ENCODE measurements at places on chromosomes 1 and 21.

DNA sequence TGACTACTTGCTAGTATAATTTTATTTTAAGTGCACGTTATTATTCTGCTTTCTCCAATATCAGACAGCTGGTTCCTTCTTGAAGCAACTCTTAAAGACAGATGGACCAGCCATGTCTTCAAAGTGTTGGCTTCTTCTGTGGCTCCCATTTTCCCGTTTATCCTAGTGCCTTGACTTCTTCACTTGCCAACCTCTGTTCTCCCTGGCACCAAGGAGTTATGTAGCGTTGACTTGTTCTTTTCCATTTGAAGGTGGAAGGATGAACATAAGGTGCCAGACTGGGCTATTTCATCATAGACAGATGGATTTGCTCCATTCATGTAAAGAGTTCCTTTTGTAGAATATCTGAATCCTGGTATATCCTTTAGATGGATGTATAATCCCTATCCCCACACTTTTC lies 260.6 kb downstream of the DISC1 start:
- no peaks in the 10 kb centered on the region for H3K4me1 ChIP-seq
- H3K27me3 ChIP-seq: no peaks in the 10 kb centered on the region
- DNase-seq: no peak
- no peak overlapping the region for H3K27ac ChIP-seq
- H3K36me3 ChIP-seq: no peaks in the 10 kb centered on the region
- H3K4me3 ChIP-seq: no peak overlapping the region

- no peaks in the 10 kb centered on the region for H3K27me3 ChIP-seq
- H3K4me3 ChIP-seq: no peak overlapping the region
- peak overlapping the region; percentile 4 for H3K27ac ChIP-seq
- H3K36me3 ChIP-seq: peaks cover 54% of the 10 kb centered on the region
Measured at GRCh38 chr1:8497210-8497819, 179.4 kb downstream of the SLC45A1 start.

- no peaks in the 10 kb centered on the region for H3K27me3 ChIP-seq
- H3K4me3 ChIP-seq: no peak overlapping the region
- no peaks in the 10 kb centered on the region for H3K36me3 ChIP-seq
- H3K4me1 ChIP-seq: no peaks in the 10 kb centered on the region
- H3K27ac ChIP-seq: no peak overlapping the region
Measured at GRCh38 chr1:44377925-44378784, 23.1 kb upstream of the ERI3 start.

DNA sequence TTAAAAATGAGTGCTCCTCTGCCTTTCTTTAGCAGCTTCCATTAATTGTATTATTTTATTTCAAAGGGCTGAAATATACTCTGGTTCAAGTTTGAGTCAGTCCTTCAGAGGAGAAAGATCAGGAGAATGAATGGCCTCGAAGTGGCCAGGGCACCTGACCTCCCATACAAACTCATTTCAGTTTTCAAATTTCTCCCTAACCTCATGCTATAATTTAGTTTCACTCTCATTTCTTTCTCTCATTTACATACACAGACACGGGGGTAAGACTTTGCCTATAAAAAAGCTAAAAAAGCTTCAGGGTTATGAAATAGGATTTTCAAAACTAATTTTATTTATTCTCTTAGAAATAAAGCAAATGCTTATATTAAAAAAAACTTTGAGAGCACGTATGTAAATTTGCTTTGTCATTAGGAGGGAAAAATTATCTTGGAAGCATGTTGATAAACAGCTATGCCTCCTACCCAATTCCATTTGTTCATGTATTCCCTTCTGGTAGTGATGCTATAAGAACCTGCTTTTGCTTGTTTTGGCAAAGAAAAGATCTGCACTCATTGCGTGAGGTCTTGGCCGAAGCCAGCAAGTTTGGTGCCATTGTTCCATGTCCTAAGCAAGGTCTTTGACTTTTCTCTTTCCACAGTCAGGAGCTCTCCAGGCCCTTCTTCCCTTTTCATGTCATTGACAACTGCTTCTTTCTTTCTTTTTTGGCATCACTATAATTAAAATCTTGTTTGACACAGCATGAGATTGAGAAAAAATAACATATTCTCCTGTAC lies 80.4 kb upstream of the LRRC53 start:
- no peak for DNase-seq
- H3K27me3 ChIP-seq: no peaks in the 10 kb centered on the region
- H3K27ac ChIP-seq: no peak overlapping the region
- H3K4me3 ChIP-seq: no peak overlapping the region

GRCh38 chr1:50570066-50570468 lies 146.8 kb upstream of the DMRTA2 start:
- H3K36me3 ChIP-seq: peaks cover 22% of the 10 kb centered on the region
- H3K27ac ChIP-seq: no peak overlapping the region
- H3K27me3 ChIP-seq: no peaks in the 10 kb centered on the region
- H3K4me3 ChIP-seq: no peak overlapping the region

DNA sequence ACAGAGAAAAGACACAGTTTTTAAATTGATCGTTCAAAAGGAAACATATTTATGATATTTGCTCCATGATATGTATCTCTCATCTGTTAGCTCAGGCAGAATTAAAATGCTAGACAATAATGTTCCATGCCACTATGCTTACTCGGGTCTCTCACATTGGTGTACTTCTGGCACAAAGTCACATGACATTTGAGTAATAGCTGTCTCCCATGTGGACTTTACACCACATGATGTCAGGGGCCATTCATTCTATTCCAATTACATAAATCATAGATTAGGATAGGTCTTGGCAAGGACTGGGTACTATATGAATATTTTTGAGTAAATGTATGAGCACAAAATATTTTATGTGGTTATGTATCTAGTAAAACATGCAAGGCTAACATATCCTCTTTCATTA lies 648.4 kb downstream of the PLA2G4A start:
- no peaks in the 10 kb centered on the region for H3K27me3 ChIP-seq
- no peak overlapping the region for H3K4me3 ChIP-seq
- peaks cover 1% of the 10 kb centered on the region for H3K4me1 ChIP-seq
- no peak overlapping the region for H3K27ac ChIP-seq

DNA sequence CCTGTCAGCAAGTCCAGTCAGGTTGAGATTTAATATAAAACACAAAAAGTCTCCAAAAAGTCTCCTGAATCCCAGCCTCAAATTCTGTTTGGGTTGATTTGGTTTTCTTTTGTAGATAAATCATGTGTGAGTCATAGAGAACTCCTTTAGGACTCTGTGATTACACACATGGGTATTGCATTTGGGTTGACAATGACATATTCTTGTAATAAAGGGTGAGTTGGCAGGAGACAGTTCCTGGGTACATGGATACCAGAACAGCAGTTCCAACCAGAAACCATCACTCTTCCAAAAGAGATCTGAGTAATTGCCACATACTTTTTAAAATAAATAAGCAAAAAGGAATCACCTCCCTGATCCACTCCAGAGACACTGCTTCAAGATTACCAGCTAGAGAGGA lies 8.9 kb downstream of the CR2 start:
- H3K27me3 ChIP-seq: peaks cover 55% of the 10 kb centered on the region
- no peaks in the 10 kb centered on the region for H3K4me1 ChIP-seq
- no peaks in the 10 kb centered on the region for H3K36me3 ChIP-seq
- H3K27ac ChIP-seq: no peak overlapping the region

DNA sequence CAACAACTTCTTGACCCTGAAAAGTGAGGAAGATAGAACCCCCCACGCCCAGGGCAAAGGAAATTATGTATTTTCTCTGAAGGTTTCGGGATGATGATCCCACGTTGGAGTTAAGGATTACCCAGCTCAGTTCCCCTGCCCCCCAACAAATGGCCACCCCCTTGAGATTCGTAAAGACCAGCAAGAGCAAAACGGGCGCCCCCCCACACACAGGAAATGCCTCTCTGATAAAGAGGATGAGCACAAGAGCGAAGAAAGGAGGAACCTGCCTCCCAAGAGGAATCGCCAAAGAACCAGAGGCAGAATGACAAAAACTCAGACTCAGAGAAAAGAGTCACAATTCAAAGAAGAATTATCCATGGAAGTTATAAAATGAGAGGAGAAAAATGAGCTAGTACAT lies 576.9 kb downstream of the MATN1 start:
- H3K36me3 ChIP-seq: no peaks in the 10 kb centered on the region
- DNase-seq: no peak
- peaks cover 44% of the 10 kb centered on the region for H3K27me3 ChIP-seq
- H3K27ac ChIP-seq: no peak overlapping the region
- H3K4me1 ChIP-seq: no peaks in the 10 kb centered on the region
- no peak overlapping the region for H3K4me3 ChIP-seq

DNA sequence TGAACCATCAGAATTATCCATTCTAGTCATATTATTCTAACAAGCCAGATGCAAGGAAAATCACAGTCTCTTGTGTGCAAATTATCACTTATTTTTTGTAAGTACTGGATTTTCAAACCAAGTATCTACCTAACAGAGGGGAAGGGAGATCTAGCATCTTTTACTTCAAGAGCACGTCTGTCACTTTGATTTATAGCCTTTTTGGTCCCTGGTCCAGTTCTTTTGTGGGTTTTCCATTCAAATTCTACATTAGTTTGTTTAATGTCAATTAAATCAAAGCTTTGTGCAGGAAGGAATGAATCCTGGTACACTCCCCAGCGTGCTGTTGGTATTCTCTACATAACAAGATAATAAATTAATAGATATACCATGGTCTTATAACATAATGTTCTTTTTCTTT lies 43.6 kb downstream of the ERG start:
- H3K27ac ChIP-seq: no peak overlapping the region
- H3K4me1 ChIP-seq: peaks cover 12% of the 10 kb centered on the region
- no peak for DNase-seq

- H3K27ac ChIP-seq: no peak overlapping the region
- peaks cover 17% of the 10 kb centered on the region for H3K27me3 ChIP-seq
- no peak for DNase-seq
- peaks cover 5% of the 10 kb centered on the region for H3K36me3 ChIP-seq
Measured at GRCh38 chr1:207999972-208000371, 89.0 kb upstream of the CD34 start.

GRCh38 chr1:21157054-21157453 lies 19.6 kb downstream of the EIF4G3 start:
- peaks cover 15% of the 10 kb centered on the region for H3K4me1 ChIP-seq
- H3K36me3 ChIP-seq: peaks cover 52% of the 10 kb centered on the region
- H3K4me3 ChIP-seq: no peak overlapping the region
- no peaks in the 10 kb centered on the region for H3K27me3 ChIP-seq
- DNase-seq: no peak

DNA sequence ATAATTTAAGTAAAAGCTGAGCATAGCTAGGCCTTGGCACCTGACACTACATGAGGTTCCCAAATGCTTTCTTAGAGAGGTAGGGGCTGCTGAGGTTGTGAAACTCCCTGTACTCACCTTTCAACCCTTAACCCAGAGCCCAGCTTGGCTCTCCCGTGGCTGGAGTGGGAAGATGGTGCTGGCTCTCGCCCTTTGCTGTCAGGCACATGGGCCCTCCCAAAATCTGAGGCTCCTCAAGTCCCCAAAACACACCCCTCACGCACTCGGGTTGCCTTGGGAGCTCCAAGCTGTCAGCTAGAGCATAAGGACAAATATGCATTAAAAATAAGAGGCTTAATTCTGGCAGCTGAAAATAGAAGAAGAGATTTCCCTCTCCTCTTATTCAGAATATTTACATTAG lies 46.7 kb upstream of the PLPPR4 start:
- no peak overlapping the region for H3K4me3 ChIP-seq
- DNase-seq: no peak
- no peak overlapping the region for H3K27ac ChIP-seq
- no peaks in the 10 kb centered on the region for H3K4me1 ChIP-seq
- H3K36me3 ChIP-seq: no peaks in the 10 kb centered on the region
- H3K27me3 ChIP-seq: no peaks in the 10 kb centered on the region

GRCh38 chr1:78911956-78912880 lies 94.3 kb downstream of the ADGRL4 start:
- H3K27me3 ChIP-seq: no peaks in the 10 kb centered on the region
- no peaks in the 10 kb centered on the region for H3K36me3 ChIP-seq
- peaks cover 9% of the 10 kb centered on the region for H3K4me1 ChIP-seq
- no peak overlapping the region for H3K4me3 ChIP-seq
- peak; percentile 73 for DNase-seq

- no peaks in the 10 kb centered on the region for H3K36me3 ChIP-seq
- no peak overlapping the region for H3K4me3 ChIP-seq
- H3K27me3 ChIP-seq: no peaks in the 10 kb centered on the region
- no peak overlapping the region for H3K27ac ChIP-seq
- H3K4me1 ChIP-seq: no peaks in the 10 kb centered on the region
Measured at GRCh38 chr1:117572546-117572945, 33.3 kb upstream of the TENT5C start.

GRCh38 chr21:36532769-36533467 lies 53.0 kb upstream of the CLDN14 start:
- H3K4me3 ChIP-seq: no peak overlapping the region
- DNase-seq: no peak
- no peak overlapping the region for H3K27ac ChIP-seq
- peaks cover 28% of the 10 kb centered on the region for H3K27me3 ChIP-seq

DNA sequence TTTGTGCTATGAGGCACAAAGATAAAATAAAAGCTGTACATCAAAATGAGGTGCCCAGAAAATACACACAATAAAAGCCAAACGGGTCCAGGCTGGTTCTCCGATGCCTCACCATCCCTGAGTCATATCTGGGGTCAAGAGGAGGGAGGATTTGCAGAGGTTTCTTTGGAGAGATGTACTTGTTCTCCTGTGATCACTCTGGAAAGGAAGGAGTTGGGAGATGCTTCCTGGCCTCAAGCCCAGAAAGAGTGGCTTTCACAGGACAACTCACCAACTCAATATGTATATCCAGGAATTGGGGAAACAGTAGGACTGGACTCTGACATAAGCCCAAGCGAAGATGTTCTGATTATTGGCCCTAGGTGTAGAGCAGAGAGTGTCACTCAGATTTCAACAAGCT lies 51.9 kb downstream of the DIPK1A start:
- no peak overlapping the region for H3K4me3 ChIP-seq
- peak; percentile 94 for DNase-seq
- no peaks in the 10 kb centered on the region for H3K36me3 ChIP-seq

DNA sequence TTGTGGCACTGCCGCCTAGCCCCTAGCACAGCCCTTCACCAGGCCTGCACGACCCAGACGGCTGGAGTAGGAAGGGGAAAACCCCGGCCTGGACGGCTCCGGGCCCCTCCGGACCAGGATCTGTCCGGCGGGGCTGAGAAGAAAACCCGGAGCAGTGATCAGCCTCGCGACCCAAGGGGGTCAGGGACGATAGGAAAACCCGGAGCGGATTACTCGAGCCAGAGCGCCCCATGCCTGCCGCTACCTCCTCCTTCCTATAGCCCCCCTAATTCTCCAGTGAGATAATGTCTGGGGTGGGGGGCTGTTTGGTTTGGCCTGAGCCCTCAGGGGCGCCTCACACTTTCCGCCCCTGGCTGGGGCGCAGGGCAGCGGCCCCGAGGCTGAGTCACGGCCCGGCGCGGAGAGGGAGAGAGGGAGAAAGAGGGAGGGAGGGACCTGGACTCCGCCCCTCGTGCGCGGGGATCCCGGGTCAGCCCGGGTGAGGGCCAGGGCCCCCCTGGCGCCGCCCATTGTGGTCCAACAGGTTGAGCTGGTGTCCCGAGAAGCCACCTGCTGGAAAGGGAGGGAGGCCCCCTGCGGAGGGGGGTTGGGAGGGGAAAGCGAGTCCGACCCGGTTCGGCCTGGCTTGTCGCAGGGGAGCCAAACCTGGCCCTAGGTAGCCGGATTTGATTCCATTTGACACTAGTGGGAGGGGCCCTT lies 1.7 kb upstream of the ZBTB7B start:
- peak overlapping the region; percentile 97 for H3K27ac ChIP-seq
- H3K4me3 ChIP-seq: peak overlapping the region; percentile 90
- peaks cover 16% of the 10 kb centered on the region for H3K36me3 ChIP-seq
- peaks cover 47% of the 10 kb centered on the region for H3K4me1 ChIP-seq
- no peaks in the 10 kb centered on the region for H3K27me3 ChIP-seq

- H3K27me3 ChIP-seq: peaks cover 63% of the 10 kb centered on the region
- DNase-seq: no peak
- H3K4me3 ChIP-seq: no peak within 1 kb of the TSS
- no peaks in the 10 kb centered on the region for H3K36me3 ChIP-seq
- no peak within 1 kb of the TSS for H3K27ac ChIP-seq
- H3K4me1 ChIP-seq: no peaks in the 10 kb centered on the region
Measured at GRCh38 chr21:44637018-44637850, at the start of gene KRTAP10-10. KRTAP10-10 (plus strand) TSS chr21:44637356; CDS start chr21:44637418, 62 bp downstream.
